Activated CD4-positive, alpha-beta T cell treated with anti-CD3 and anti-CD28 coated beads for 24 hours (primary cell): ENCODE measurements at places on chromosomes 5 and 9.

DNA sequence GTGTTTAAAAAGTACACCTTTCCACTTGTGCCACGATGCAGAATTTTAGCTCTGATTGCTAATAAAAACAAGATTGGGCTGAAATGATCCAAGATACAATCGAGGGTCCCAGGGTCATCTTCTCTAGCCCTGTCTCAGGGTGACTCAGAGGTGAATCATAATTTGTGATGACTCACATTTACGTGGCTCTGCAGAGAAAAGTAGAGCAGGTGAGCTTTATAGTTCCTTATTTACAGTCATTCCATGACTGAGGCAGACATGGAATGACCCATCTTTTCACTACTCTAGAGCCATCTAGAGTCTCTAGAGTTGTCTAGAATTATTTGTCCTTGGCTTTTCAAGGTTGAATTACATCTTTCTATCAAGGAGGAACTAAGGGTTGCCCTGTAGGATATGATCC, 155.2 kb downstream of the GAS1 start:
- DNase-seq: no peak

DNA sequence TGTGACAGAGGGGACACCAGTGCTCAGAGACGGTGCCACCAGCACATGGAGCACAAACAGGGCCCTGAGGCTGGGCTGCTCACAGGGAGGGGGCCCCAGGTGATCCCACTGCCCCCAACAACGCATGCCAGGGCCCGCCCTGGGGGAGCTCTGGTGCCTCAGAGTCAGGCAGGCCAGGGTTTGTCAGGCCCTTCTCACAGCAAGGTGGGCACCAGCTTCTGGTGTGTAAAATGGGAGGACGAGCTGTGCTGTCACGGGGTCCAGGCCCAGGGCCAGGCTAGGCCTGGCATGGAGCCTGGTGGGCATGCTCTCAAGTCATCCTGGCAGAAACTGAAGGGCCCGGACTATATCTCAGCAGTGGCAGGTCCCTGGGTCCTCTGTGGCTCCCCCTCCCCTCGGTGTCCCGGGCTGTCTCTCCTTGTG, 34.5 kb downstream of the PRRT1B start:
- DNase-seq: no peak

GRCh38 chr5:2262620-2263019, 379.9 kb upstream of the IRX4 start:
- DNase-seq: no peak

DNA sequence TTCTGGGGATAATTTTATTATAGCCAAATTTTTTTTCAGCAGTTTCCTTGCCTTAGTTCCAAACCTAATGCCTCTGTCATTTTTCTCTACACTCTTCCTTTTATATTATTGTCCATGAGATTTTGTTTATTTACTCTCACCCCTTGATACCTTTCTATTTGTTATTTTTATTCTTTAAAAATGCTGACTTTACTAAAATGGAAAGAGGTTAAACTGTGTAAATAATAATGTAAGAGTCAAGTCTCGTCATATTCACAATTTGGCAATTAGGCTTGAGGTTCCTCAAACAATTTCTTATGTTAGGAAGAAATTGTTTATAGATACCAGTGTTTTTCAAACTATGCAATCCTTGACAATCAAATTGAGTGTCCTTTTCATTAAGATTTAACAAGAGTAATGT, 428.6 kb upstream of the CDH9 start:
- no peak for DNase-seq

DNA sequence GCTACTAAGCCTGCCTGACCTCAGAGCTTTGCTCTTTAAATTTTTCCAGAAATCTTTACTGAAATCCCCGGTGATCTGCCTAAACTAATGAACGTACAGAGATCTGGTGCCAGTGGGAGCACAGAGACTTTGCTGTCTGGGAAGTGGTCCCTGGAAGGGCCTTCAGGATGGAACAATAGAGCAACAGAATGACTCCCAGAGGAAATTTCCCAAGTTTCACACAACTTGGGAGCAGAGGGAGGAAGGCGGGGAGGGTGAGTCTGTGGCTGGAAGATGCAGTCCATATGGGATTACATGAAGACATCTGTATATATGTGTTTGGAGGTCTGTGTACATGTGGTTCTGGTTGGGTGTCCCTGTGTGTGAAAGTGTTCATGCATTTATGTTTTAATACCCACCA, 638.3 kb downstream of the CCDC171 start:
- DNase-seq: no peak

DNA sequence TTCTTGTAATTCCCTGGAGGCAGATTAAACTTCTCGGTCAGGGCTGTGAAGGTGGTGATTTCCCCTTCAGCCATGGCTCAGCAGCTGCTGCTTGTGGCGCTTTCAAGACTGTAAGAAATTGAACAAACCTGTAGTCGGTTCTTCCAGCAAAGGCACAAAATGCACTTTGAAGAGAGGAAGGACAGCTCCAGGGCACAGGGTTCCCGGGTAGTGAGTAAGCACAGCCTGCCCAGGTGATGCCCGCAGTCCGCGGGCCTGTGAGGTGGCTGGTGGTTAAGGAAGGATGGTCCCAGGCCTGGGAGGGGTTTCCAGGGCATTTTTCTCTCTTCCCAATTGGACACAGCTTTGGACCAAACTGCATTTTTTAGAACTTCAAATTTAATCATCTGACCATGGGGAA, 71.8 kb downstream of the FGF1 start:
- no peak for DNase-seq
